ENCODE measurements at places on chromosomes 3 and 15.

DNA sequence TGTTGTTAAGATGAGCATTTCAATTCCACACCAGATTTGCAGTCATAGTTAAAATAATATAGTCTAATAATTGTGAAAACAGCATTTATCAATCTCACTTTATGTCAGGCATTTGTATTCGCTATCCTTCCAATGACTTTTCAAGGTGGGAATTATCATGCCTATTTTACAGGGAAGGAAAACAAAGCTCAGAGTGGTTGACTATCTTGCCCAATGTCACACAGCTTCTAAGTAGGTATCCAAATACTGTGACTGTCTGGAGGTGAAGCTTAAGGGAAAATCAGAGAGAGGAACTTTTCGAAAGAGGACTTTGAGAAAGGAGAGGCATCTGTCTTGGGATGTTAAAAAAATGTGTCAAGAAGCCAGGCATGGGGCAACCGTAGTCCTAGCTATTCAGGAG, 443.1 kb downstream of the FOXP1 start:
- DNase-seq = no peak

DNA sequence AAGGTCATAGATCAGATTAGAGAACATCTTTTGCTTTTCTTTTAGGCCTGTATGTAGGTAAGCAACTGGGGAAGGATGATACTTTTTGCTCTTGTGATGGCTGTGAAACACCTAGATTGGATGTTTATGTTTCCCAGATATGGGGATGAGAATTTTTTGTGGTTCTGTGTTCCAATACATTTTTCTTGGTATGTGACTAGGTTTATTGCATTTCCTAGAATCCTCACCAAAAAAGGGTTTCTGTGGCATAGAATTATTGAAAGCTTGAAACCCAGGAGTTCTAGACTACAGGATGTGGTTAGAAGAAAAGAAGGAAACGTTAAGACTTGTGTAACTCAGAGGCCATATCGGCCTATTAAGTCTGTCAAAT, 25.8 kb downstream of the OXNAD1 start:
- DNase-seq = no peak

DNA sequence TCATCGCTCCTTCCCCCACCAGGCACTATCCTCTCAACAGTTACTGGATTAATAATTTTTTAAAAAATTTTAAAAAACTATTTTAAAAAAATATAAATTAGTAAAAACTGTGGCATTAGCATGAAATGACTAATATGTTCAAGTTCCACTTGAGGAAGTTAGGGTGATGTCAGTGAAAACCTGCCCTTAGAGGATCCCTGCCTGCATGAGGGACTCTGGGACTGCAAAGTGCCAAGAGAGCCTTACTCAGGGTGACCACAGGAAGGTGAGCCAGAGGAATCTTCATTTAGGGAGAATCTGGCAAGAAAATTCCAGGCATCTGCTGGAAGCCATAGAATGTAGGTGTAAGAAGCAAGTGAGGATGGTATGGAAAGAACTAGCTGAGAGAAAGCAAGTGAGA, 157.7 kb upstream of the BCL6 start:
- no peak for DNase-seq

DNA sequence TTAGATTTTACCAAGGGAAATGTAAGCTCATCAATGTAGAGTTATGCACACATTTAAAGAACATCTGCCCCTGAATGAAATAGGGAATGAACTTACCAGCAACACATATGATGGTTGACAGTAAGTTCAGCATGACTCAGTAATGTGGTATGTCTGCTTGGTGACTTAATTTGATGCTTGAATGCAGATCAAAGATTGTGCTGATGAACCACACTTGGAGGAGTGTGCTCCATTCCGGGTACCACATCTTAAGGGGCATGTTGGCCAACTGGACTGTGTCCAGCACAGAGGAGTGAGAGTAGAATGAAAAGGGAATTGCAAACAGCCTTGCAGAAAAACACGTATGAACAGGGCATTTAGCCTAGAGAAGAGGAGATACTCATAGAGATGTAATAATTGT, 171.0 kb upstream of the RARB start:
- DNase-seq = no peak

- DNase-seq = no peak
Measured at GRCh38 chr3:57729334-57730045, 26.6 kb upstream of the SLMAP start.

GRCh38 chr3:90128391-90128790, 1021.0 kb downstream of the EPHA3 start:
- DNase-seq = no peak

- no peak for DNase-seq
Measured at GRCh38 chr15:42879443-42879842, 41.1 kb downstream of the TTBK2 start.

DNA sequence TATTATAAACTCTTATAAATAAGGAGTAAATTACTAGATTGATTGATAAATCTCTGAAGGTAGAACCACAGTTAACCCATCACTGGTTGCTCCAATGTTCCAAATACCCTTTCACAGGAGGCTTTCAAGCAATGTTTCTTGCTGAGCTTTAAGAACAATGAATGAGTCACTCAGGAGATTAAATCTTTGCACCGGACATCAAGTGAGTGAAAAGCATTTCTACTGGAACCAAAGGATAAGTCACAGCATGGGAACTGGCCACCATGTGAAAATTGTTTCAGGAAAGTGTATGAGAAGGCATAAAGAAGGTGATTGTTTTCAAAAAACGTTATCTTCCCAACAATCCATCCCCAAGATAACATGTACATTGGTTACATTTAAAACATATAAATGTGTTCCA, 90.6 kb downstream of the CNTN3 start:
- no peak for DNase-seq

GRCh38 chr3:196225086-196225485, 8.8 kb downstream of the SLC51A start:
- no peak for DNase-seq

GRCh38 chr15:58463815-58464650, 32.2 kb downstream of the LIPC start:
- DNase-seq = no peak

GRCh38 chr3:1232276-1232675, 139.5 kb downstream of the CNTN6 start:
- DNase-seq = no peak

- DNase-seq = no peak
Measured at GRCh38 chr3:58068122-58068809, 60.0 kb downstream of the FLNB start.

- DNase-seq = no peak
Measured at GRCh38 chr3:134373271-134374104, 759 bp downstream of the AMOTL2 start.

DNA sequence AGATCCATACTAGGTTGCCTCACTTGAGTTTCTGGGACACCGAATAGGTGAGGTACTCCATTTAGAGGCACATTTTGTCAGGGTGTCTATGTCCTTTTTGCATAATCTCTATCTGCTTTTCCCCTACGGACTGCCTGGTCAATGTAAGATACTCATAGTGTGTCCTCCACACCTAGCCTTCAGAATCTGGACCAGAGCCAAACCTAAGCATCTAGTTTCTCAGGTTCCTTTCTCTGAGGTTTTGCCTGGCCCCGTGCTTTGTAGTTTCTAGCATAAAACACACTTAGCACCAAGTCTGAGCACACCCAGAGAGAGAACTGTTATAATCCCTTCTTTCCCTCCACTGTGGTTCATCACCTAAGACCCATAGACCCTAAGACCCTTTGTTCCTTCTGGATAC, 105.9 kb upstream of the MLF1 start:
- DNase-seq = no peak

GRCh38 chr3:178451799-178452198, 84.4 kb upstream of the KCNMB2 start:
- no peak for DNase-seq

DNA sequence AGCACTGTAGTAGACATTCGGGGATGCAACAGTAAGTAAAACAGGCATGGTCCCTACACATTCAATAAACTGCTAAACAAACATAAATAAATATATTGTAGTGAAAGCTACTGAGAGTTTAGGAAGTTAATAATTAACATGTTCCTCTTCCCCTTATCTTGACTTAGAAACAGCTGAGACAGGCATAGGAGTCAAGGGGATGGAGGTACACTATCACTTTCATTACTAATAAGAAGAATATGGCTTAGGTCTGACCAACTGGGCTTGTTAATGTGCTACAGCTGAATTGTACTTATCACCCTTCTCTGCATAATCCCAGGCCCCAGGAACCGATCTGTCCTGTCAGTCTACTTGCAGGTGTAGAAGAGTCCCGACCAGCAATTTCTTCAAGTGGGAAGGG, 116.3 kb upstream of the DAZL start:
- no peak for DNase-seq

GRCh38 chr15:85854345-85855097, 59.8 kb upstream of the KLHL25 start:
- peak; percentile 29 for DNase-seq

DNA sequence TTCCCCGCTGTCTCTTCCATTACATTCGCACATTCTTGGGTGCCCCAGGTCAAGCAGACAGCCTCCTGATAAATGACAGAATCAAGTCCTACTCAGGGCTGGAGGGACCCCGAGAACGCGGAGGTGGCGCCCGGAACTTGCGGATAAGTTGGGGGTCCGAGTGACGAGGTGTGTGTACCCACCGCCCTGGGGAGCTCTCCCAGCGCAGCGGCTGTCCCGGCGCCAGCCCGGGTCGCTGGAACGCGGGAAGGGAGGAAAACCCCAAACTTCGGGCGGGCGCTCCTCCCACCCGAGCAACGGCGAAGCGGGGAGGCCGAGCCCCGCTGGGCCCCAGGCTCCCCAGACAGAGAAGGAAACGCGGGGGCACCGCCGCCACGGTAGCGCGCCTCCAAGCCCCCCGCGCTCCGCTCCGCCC, 550 bp downstream of the CLN6 start:
- no peak for DNase-seq

GRCh38 chr3:41907330-41908073, 54.4 kb downstream of the ULK4 start:
- DNase-seq = no peak

- peak; percentile 41 for DNase-seq
Measured at GRCh38 chr3:15557511-15557946, 36.0 kb upstream of the COLQ start.

DNA sequence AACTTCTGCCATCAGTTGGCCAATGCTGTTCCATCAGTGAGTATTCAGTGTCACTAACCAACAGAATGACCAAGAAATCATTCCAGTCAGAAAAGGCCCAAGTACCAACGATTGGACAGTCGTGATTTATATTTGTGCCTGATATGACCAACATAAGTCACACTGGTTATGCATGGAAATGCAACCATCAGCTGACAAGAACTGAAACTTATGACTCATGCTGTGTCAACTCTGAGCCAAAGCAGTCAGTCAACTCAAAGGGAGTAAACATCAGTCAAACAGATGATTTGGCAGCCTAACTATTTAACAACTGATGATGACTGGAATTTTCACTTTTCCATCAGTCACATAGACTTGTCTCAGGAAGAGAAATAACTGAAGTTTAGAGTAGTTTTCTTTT, 142.4 kb downstream of the ANXA2 start:
- no peak for DNase-seq

GRCh38 chr3:149902498-149903139, 68.1 kb downstream of the PFN2 start:
- no peak for DNase-seq

DNA sequence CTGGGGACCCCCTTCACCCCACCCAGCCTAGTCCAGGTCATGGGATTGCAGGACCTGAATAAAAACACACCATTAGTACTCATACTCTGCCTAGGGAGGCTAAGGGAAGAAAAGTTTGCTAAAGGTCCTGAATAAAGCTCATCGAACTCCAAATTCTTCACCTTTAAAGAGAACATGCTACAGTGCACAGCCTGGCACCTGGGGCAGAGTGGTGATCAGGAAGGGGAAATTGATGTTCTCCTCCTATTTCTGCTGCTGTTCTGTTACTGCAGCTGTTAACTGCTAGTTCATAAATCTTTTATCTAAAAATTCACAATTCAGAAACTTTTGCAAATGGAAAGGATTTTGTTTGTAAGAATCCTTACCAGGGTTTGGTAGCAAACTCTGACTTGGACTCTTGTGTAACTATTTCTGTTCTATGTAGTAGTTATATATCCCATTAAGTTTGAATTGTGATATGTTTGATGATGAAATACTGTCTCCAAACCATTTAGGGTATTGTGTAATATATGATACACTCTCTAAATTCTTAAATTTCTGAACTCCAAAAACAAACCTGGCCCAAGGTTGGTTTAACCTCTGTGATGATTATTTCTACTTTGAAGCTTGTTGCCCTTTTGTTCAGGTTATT, 27.9 kb downstream of the MCTP2 start:
- no peak for DNase-seq

DNA sequence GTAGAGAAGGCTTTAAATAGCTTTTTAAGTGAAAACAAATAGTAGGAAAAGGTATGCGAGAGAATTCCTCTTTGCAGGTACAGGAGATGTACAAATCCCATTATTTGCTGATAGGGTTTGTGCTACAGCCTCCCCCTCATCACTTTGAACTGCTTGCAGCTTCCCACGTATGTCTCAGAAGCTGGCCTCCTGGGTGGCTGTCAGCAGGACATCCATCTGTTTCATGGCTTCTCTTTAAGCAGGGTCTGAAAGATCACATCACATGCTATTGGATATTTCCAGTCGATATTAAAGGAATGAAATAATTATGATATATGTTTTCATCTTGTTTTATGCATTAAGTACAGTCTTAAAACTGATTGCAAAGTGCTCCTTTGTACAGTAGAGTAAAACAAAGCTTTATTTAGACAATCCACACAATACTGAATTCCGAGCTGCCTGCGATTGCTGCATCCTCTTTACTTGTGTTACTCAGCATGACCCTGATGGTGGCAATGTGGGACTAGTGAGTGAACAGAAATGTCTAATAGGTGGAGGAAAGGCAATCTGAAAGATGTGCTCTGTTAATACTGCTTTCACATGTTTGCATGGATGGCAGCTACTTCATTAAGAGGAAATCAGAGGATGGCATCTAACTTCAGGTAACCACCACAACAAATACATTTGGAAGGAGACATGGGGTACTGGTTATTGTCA, 930.6 kb upstream of the SEMA6D start:
- no peak for DNase-seq

DNA sequence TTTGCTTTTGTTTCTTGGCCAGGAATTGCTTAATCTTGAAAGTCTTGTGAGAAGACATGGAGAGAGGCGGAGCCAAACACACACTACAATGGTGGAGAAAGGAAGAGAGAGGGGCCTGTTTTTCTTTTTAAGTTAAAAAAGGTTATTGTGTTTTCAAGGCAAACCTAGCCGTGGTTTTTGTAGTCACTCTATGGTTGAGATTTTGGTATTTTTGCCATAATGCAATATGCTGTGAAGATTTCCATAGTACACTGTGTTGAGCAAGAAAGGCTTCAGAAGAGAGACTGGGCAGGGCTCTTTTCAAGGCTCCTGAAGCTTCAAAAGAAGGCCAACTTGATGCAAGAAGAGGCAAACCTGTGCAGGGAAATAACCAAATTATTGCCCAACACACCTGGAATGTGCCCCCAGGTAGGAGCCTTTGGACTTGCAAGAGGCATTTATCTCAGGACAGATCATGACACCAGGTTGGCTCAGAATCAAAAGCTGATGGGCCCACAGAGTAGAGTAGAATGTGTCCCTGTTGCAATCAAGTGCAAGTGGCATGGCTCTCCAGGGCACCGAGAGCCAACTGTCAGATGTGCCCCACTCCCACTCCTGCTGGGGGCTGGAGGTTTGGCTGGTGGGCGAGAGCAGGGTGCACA, 22.1 kb downstream of the AMOTL2 start:
- no peak for DNase-seq

- DNase-seq = no peak
Measured at GRCh38 chr3:18344306-18345014, 80.7 kb downstream of the SATB1 start.

- no peak for DNase-seq
Measured at GRCh38 chr3:45223889-45224727, 2.0 kb downstream of the TMEM158 start.
